ENCODE measurements at places on chromosomes 4 and X. TPM values are rescaled to one million over a fixed set of nuclear protein-coding genes. Genes with fewer than 3 reads are reported as not detected.

GRCh38 chr4:76800902-76801301, 97.0 kb downstream of the SOWAHB start:
- no peak for DNase-seq

- DNase-seq: no peak
Measured at GRCh38 chr4:24274381-24274941, 309.9 kb downstream of the DHX15 start.

GRCh38 chr4:53122280-53123116, 243.4 kb downstream of the SCFD2 start:
- no peak for DNase-seq

Gene LINC00632
- 0.63 TPM for total RNA-seq

GRCh38 chr4:87035881-87036509, 101.2 kb downstream of the AFF1 start:
- no peak for DNase-seq

Gene UBE2D3
- total RNA-seq: 564 TPM

Gene LEF1
- 27.7 TPM for total RNA-seq
